RKO (cell line): ENCODE measurements at places on chromosomes 12 and 14.
A peak's percentile ranks its signal among the peaks of the same experiment; 100 is the strongest.

DNA sequence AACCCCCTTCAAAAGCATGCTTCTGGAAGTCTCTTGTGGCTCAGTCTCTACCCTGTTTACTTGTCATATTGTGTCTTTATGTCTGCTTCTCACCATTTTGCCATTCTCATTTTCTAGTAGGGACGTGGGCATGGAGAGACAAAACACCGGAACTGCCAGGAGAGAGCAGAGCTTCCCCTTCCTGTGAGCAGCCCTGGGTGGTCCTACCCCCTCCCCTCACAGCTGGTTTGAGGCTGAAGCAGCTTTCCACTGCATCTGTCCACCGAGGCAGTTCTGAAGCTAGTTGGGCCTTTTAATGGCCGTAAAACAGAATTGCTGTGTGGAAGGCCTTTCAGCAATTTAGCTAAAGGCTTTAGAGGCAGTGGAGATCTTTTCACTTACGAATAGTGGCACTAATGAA, 77.0 kb downstream of the PELI2 start:
- DNase-seq, result no peak

- DNase-seq, result no peak
Measured at GRCh38 chr14:33996462-33996861, 45.6 kb upstream of the EGLN3 start.

DNA sequence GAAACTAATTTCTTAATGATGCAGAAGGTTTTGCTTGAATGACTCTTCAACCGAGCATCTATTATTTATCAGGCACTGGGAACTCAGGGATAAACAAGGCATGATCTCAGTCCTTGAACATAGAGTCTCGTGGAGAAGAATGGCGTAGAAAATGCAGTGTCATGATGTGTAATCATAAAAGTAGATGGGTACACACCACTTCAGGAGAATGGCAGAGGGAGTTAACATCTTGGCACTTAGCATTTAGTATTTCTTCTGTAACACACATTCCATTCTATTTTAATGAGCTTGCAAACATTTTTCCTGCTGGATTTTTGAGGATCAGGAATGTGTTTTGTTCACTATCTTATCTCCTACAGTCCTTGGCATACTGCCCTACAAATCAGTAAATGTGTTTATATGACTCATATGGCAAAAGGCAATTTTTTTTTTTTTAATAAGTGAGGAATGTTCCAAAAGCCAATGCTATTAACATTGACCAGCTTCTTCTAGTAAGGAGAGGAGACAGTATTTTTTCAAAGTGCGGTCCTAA, 3.8 kb downstream of the TXNRD1 start:
- peak; percentile 82 for DNase-seq

- no peak for DNase-seq
Measured at GRCh38 chr14:103209054-103209453, 85.8 kb downstream of the TNFAIP2 start.

- no peak for DNase-seq
Measured at GRCh38 chr12:25585021-25585523, 32.0 kb upstream of the LMNTD1 start.

DNA sequence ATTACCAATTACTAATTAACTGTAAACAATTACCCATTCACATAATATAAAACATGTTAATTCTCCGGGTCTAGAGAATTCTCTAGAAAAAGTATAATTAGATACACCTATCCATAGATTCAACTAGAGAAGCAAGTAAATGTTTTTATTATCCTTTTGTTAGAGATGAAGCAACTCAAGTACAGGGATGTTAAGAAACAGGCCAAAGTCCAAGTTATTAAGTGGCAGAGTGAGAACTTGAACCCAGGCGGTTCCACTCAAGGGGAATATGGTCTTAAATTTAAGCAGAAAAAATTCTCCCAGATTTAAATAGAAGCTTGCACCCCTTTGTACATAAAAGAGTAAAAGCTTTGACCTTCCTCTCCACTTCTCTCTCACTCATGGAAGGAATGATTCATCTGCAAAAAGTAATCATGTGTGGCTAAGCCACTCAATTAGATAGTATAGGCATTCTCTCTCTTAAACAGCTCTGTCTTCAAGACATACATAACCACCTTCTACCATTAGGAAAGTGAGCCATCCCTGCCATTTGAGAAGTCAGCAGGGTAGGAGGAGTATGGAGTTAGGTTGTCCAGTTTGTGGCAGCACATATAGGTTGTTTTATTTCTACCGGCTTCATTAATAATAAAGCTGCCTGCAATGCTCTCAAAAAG, 34.1 kb downstream of the ERGIC2 start:
- no peak for DNase-seq

GRCh38 chr12:4703676-4704075, 16.5 kb upstream of the GALNT8 start:
- no peak for DNase-seq

DNA sequence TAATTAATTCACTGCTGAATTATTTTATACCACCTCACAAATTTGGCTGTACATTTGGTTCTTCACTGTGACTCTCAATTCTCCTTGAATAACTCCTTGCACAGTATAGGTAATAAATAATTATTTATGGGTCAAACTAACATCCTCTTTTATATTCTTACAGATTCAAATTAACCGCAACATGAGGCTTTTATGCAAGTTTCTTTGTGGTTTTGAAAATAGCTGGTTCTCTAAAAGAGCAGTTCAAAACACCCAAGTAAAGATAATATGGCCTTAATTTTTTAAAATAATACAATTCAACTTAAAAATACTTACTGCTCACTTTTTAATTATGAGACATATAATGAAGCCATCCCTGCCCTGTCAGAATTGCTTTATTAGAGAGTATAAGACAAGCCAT, 12.9 kb upstream of the TRIM9 start:
- no peak for DNase-seq

GRCh38 chr12:65725376-65725775, 98.9 kb upstream of the HMGA2 start:
- no peak for DNase-seq

GRCh38 chr14:105909046-105909827, 382.9 kb downstream of the TMEM121 start:
- DNase-seq, result no peak
